NCI-H345 (cell line): ENCODE measurements at places on chromosomes 4 and X.

GRCh38 chr4:112348488-112349158, 51.5 kb downstream of the ALPK1 start:
- DNase-seq: peak; percentile 68

GRCh38 chr4:64670647-64671046, 261.4 kb upstream of the TECRL start:
- no peak for DNase-seq

DNA sequence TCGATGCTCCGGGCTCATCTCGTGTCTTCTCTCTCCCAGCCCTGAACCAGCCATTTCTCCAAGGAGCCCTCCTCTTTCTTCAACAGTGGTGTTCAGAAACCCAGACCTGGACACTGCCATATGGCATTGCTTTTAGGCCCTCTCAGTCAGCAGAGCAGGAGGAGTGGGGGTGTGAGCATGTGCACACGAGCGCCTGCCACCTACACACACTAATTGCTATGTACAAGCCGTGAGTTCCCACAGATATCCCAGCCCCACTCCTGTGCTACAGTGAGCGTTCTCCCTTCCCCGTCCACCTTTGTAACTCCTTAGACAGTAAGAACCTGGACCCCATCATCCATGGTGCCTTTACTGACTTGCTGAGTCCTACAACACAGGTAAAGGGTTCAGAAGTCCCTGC, 53.8 kb downstream of the TNIP2 start:
- no peak for DNase-seq

GRCh38 chr4:93771640-93772411, 56.7 kb upstream of the ATOH1 start:
- DNase-seq: no peak

- DNase-seq: no peak
Observed at GRCh38 chrX:136097871-136098805, 49.2 kb upstream of the FHL1 start.

DNA sequence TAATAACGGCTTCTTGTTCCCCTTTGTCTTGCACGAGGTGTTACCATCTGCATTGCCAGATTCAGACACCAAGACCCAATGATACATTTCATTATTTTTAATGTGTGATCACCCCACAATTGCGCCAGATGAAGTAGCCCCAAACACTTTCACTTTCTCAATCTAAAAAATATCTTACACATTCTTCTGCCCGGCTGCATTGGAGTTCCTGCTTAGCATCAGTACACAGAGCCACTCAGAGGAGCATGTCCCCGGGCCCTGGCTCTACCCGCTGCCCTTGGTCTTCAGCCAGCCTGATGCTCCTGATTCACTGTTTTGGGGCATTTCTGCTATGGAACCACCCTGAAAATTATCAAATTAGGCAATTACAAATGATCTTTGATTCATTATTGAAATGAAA, 66.0 kb upstream of the TENM3 start:
- DNase-seq: no peak

GRCh38 chr4:78566834-78567499, 15.4 kb downstream of the ANXA3 start:
- no peak for DNase-seq

GRCh38 chr4:112284662-112285411, 867 bp downstream of the TIFA start:
- no peak for DNase-seq

DNA sequence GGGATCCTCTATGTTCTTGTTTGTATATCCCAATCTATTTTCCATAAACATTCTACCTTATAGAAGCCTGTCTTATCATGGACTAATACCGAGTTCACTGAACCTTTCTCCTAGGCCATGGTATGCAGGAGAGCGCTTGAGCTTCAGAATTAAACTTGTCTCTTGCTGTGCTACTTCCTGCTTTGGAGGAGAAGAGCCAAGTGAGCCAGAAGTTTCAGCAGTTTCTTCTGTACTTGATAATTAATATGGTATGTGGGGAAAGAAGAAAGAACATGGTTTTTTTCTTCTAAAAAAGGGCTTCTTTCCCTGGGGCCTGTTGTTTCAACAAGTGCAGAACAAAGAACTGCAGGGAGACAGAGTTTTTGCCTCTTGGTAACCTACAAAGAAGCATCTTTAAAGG, 172.8 kb downstream of the ATG4A start:
- no peak for DNase-seq

GRCh38 chr4:153341575-153342090, 2.9 kb upstream of the MND1 start:
- DNase-seq: no peak

DNA sequence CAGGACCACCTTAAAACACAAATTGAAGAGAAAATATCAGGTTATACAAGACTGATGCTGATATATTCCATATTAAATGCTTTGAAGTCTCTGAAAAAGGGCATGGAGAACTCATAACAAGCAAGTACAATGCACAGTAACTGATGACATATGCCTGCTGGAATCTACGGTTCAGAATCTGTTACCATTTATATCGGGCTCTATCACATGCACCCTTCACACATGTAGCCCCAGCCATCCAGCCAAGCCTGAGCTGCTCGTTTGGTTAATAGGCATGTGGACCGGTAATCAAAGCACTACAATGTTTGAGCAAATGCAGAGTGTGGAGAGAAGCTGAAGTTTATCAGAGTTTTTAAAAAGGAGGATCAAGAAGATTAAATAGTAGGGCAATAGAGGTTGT, 11.8 kb downstream of the COMMD8 start:
- DNase-seq: no peak

DNA sequence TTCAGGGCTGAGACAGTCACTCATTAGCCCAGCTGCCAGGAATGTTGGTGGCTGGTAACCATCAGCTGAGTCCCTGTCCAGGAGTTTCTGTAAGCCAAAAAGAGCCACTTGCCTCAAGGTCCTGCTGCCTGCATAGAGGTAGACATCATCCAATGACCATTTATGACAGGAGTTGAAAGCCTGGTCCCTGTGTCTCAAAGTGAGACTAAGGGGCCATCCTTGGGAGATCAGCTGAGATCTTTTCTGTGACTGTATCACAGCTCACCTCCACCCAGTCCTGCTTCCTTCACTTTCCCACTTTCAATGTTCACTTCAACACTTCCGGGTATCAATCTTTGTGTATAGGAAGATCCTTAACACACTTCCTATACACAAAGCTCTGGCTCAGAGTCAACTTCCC, 28.4 kb upstream of the MAOA start:
- DNase-seq: no peak

- DNase-seq: no peak
Observed at GRCh38 chr4:40511036-40511614, 118.5 kb downstream of the RBM47 start.

GRCh38 chr4:48963042-48963679, 22.9 kb upstream of the CWH43 start:
- peak; percentile 74 for DNase-seq

GRCh38 chrX:6012357-6012756, 216.3 kb downstream of the NLGN4X start:
- DNase-seq: no peak

DNA sequence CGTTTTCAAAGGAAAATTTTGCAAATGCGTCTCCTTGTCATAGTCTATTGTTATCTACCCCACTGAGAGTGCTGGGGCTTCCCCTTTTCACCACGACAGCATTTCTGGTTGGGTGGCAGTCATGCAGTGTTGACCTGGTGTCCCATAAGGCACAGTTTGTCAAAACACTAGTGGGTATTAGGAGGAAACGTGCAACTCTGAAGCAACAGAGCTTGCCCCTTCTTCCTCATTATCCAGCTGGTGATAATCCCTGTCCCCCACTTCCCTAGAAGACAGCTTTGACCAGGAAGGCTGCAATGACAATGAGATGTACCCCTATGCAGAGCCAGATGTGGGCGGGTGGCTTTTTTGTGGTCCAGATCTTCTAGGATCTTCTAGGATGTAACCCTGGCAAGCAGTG, 1.8 kb downstream of the TBC1D1 start:
- no peak for DNase-seq

DNA sequence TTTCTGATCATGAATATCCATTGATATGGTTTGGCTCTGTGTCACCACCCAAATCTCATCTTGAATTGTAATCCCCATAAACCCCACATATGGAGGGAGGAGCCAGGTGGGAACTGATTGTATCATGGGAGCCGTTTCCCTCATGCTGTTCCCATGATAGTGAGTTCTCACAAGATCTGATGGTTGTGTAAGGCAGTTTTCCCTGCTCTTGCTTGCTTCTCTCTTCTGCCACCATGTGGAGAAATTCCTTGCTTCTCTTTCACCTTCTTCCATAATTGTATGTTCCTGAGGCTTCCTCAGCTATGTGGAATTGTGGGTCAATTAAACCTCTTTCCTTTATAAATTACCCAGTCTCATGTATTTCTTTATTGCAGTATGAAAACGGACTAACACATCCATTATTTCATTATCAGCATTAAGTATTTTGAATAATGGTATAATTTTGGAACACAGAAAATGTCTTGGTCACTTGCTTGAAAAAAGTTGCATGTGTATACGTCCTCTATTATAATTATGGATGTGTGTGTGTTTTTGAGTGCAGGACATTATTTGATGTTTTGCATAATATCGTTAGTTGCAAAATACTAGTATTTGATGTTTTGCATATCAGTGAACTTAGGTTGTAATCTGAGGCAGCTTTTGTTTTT, 334.6 kb downstream of the PCDH10 start:
- DNase-seq: no peak

DNA sequence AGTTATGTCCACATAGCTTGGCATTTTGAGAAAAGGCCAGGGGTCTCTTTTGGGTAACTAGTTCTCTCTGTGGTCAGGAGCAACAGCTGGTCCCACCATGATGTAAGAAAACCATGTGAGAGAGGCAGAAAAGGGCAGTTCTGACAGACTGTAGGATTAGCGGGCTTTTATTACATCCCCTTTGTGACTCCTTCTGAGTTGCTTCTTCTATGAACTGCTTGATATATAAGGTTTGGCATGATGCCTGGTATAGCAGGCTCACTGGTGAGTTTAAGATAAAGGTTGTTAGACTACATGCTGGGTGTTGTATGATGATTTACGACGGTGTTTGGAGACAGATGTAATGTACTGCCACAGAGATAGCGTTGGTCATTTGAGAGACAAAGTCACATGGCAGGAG, 2308.1 kb upstream of the AGA start:
- no peak for DNase-seq

DNA sequence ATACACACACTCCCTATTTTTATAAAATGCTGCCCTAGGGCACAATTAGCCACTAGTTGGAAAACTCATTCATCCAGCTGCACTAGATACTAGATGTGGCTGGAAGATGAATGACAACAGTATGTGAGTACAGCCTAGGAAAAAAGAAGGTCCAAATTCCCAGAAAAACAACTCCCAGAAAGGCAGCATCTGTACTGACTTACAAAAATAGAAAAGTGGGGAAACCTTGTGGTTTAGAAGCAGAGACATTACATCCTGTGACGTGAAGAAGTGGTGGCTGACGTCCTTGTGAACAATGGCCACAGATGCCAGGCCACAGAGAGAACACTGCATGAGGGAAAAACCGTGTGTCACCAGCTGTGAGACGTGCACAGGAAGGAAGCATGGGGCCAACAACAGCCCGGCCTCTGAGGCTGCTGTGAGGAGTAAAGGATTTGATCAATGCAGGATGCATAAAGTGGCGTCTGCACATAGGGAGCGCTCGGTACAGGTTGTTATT, 81.2 kb downstream of the SPRY1 start:
- no peak for DNase-seq

GRCh38 chrX:122546269-122546668, 637.8 kb upstream of the GRIA3 start:
- DNase-seq: no peak

GRCh38 chr4:91681544-91681943, 622.2 kb upstream of the GRID2 start:
- DNase-seq: no peak

DNA sequence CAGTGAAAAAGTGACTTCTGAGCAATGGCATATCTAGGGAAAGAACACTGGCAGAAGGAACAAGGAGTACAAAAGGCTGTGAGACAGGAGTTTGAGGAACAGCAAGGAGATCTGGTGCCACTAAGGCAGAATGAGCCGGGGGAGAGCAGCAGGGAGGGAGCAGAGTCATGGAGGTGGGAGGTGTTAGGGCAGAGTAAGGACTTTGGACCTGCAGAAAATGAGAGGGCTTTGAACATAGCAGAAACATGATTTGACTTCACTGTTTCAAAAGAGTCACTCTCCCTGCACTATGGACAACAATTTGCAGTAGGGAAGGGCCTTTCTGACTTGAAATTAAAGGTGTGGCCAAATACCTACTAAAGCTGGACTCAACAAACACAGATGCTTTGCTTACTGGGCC, 356.2 kb downstream of the ADGRL3 start:
- DNase-seq: no peak

- no peak for DNase-seq
Observed at GRCh38 chr4:128249787-128250668, 37.6 kb downstream of the PGRMC2 start.

GRCh38 chr4:185004562-185005218, 13.6 kb upstream of the HELT start:
- DNase-seq: peak; percentile 77

DNA sequence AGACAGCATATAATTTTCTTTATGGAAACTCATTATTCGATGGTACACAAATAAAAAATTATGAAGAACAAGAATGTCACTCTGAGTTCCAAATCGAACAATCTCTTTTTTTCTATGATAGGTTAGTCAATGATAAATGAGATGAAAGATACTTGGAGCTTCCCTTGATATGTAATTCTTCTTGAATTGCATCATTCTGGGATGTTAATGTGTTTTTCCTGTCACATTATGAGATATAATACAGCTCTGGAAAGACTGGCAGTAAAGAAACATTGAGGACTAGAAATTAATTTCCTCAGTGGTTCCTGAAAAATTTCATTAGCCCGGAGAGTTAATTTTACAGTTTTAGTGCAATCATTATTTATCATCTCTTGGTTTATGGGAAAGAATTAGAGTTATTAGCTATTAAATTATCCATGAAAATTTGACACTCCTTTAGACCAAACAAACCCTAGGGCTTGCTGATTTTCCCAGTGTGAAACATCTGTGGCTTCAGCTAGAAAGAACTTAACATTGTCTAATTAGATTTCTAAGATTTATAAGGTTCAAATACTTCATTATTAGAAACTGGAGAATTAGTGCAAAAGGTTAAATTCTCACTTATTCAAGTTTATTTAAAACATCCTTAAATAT, 1546.6 kb upstream of the TENM3 start:
- no peak for DNase-seq

DNA sequence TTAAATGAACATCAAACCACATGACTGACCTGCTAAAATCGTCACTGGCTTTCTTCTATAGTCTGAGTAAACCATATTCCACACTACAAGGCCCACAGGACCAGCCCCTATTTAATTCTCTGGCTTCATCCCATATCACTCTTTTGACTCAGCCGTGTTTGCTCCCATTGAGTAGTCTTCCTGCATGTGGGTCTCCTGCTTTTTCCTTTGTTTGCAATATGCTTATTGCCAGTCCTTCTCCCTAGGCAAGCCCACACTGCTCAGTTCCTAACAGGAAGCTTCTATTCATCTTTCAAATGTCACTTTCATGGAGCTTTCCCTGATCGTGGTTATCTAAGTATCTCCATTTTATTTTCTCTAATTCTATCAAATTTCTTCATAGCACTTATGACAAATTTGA, 329.6 kb downstream of the RAPGEF2 start:
- DNase-seq: no peak

- no peak for DNase-seq
Observed at GRCh38 chrX:130296743-130297142, 28.0 kb upstream of the ZNF280C start.
